Activated CD4-positive, alpha-beta T cell treated with anti-CD3 and anti-CD28 coated beads, Interleukin-2, amount 10 ng/mL, durations not matched to agents 24 days and 14 days (primary cell): ENCODE measurements at places on chromosomes 3 and 15. TPM values are rescaled to one million over a fixed set of nuclear protein-coding genes. Genes with fewer than 3 reads are reported as not detected.

DNA sequence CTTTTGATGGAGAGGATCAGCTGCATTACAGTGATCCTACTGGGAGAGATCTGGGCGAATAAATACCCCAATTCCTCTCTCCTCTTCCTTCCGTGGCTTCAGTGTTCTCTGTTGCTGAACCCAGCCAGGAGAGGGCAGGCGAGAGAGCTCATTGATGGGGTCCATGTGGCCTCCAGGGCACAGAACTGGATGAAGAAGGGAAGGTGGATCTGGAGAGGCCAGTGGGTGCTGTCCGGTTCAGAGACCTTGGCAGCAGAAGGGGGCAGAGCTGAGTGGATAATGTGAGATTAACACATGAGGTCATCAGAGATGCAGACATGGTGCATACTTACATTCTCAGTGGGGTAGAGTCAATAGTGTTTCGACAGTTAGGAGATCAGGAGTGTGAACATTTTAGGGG, 193.6 kb downstream of the CLSTN2 start:
- peak; percentile 59 for DNase-seq
- no peaks in the 10 kb centered on the region for H3K27me3 ChIP-seq
- no peaks in the 10 kb centered on the region for H3K4me1 ChIP-seq
- H3K27ac ChIP-seq = no peak overlapping the region

DNA sequence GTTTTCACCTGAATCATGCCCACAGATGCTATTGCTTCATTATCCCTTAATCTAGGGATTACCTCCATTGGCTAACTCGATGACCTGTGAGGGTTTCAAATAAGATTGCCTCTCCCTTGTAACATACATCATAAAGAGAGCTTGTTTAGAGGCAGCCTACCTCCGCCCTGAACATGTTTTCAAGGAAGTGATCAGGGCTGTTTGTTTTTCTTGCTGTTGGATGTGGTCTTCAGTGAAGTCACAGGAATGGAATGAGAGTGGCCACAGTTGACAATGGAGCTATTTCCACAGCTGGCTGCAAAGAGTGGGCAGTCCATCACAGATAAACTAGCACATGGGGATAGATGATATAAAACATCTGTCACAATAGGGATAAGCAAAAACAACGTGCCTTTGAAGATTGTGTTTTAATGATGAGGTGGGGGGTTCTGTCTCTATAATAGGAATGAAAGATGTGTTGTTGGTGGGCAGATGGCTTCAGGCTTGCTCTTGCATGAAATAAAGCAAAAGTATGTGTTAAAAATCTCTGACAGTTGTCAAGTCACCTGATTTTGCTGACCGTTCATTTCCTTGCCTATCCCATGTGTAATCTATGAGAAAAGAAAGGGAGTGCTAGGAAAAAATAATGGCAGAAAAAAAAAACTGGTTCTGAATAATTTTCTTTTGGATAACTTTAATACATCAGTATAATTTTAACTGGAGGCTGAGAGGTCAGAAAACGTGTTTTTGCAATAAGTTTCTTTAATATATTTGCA, 642.3 kb downstream of the RBMS3 start:
- H3K27ac ChIP-seq = no peak overlapping the region
- H3K4me3 ChIP-seq = no peak overlapping the region
- no peaks in the 10 kb centered on the region for H3K4me1 ChIP-seq
- no peaks in the 10 kb centered on the region for H3K27me3 ChIP-seq

The CD86 gene
- 1.4 TPM in 2 replicates for total RNA-seq

GRCh38 chr3:125214738-125215137, 2.2 kb upstream of the SLC12A8 start:
- peak; percentile 67 for DNase-seq
- peaks cover 17% of the 10 kb centered on the region for H3K4me1 ChIP-seq
- H3K4me3 ChIP-seq = no peak overlapping the region
- peak overlapping the region; percentile 35 for H3K27ac ChIP-seq

The TTLL13 gene
- total RNA-seq = 0.44 and 1.4 TPM in 2 replicates

- no peaks in the 10 kb centered on the region for H3K27me3 ChIP-seq
- H3K4me1 ChIP-seq = no peaks in the 10 kb centered on the region
- H3K4me3 ChIP-seq = no peak overlapping the region
- DNase-seq = no peak
- no peaks in the 10 kb centered on the region for H3K36me3 ChIP-seq
- no peak overlapping the region for H3K27ac ChIP-seq
Measured at GRCh38 chr3:145842294-145842902, 318.6 kb downstream of the PLOD2 start.
